ENCODE measurements at places on chromosomes 1 and 21. TPM values are rescaled to one million over a fixed set of nuclear protein-coding genes. Genes with fewer than 3 reads are reported as not detected.

Gene ARHGEF16
- 0.25 TPM for total RNA-seq

Gene SPAG17
- 2.5 TPM for total RNA-seq

Gene HTR1D
- total RNA-seq, result 0.25 TPM

Gene CXADR
- 255 TPM for total RNA-seq

Gene CFHR1
- 0.25 TPM for total RNA-seq

Gene GPR3
- total RNA-seq, result 0.25 TPM

Gene PUM1
- total RNA-seq, result 131 TPM
